Stimulated activated CD8-positive, alpha-beta memory T cell treated with anti-CD3 and anti-CD28 coated beads, Interleukin-4, amount 100 ng/mL, for 4 hours (primary cell): ENCODE measurements at places on chromosomes 3 and 15.

DNA sequence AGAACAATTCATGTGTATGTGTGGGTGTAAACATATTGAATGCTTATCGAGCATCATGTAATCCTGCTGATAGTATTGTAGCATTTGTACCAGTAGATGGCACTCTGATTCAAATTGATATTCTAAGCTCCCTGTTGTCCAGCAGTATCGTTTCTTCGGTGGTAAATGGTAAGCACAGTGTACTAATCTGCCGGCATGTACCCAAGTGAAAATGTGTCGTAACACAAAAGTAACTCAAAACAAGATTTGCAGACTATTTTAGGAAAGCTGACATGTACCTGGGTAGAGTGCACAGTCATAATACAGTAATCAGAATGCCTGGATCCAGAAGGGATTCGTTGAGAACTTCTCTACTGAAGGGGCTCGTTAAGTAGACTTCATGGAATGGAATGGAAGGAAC is 31.7 kb upstream of the MNS1 start:
- no peak for DNase-seq

DNA sequence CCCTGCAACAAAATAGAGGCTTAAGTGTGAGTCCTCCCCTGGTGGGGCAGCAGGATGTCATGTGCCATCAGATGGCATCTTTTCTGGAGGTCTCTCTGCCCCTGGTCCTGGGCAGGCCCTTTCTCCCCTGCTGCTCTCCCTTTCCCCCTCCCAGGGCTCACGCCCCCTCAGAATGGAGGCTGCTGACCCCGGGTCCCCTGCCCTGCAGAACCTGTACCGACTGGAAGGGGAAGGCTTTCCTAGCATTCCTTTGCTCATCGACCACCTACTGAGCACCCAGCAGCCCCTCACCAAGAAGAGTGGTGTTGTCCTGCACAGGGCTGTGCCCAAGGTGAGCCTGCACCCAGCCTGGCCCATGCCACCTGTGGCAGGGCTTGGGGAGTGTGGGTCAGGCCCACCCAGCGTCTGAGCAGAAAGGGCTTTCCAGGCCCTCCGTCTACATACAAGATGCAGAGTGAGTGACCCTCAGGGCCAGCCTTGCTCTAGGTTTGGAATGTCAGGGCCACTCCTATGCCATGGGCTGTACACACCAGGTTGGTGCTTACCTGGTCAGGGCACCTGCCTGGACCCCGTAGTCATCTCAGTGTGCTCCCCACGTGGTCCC is 7.1 kb downstream of the FES start:
- no peak for DNase-seq

GRCh38 chr3:190542846-190543245 is 29.0 kb downstream of the IL1RAP start:
- DNase-seq: no peak

DNA sequence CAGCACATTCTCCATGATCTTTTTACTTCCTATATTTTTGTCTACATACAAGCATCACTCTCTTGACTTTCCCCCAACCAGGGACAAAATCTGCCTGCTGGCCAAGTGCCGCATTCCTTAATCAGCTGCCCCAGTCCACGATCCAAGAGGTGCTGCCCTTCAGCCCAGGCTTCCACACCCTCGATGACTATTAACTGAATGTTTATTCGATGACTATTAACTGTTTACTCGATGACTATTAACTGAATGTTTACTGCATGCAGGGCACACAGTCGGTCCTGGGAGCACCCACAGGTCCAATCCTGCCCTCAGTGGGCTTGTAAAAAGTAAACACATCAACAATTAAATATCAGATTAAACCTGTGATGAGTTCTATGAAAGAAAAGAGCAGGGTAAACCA is 256.9 kb downstream of the ARRDC4 start:
- DNase-seq: no peak

GRCh38 chr3:10335871-10336622 is 15.1 kb upstream of the SEC13 start:
- DNase-seq: no peak

GRCh38 chr3:94709249-94709902 is 646.5 kb downstream of the NSUN3 start:
- no peak for DNase-seq

DNA sequence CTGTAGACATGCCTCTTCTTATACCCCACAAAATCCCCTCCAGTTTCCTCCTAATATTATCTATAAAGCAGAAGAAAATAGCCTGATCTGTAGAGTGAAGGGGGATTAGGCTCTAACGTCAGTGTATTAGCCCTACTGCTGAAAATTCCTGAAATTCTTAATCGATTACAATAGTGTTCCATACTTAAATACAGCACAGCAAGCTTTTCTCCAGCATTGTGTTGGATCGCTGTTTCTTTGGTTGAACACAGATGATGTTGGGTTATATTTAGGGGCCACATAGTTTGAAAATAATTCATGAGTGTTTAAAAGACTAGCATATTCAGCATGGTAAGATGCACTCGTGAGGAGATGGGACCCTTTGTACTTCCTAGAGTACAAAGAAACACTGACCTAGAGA is 52.5 kb downstream of the PIAS1 start:
- no peak for DNase-seq

DNA sequence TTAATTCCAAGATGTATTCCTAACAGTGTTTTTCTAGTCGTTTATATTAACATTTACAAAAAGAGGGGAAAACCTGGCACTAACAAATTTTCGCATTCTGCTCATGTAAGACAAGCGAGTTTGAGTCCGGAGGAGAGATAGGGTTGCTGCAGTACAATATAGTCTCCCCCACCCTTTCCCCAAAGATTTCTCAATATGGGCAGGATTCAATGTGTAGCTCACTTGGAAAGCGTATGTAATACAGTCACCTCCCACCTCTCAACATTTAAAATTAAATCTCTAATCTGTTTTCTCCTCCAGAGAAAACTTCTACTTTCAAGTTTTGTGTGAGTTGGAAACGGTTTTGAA is 57.9 kb downstream of the CMSS1 start:
- no peak for DNase-seq

DNA sequence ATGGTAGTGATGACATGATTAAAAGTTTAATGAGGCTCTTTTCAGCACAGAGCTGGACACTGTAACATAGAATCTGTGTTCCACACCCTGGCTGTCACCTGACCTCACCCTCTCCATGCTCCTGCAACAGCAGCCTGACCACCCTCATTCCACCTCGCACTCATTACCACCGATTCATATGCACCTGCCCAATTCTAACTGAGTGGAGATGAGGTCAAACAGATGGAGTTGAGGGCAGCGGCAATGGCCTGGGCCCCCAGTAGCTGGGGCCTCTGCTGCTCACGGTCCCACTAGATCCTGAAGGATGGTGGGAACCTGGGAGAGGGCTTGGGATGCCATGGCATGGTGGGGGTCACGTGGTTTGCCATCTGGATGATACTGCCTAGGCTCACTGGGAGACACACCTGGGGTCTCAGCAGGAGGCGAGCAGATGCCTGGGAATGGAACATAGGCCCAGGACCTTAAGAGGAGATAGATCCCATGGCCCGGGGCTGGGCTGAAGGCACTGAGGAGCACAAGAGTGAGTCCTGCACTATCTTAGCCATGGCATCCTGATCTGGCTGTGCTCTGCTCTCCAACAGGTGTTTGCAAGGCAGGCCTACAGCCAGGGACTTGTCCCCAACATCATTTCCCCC is 1.3 kb downstream of the SCN5A start:
- DNase-seq: no peak

DNA sequence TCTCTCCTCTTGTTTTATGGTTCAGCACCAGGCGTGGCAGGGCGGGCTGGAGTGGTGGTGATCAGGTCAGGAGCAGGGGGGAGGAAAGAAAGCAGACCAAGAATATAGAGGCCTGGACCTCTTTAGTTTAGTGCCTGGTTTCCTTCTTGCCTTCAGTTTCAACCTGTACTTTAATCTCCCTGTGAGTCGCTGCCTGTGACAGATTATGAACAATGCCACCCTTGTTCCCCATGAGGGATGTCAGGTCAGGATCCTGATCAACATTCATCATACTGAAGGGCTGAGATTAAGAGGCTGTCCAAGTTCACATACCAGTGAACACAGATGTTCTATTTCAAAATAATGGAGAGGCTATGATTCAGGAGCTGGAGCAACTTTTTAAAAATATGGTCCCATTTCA is 11.4 kb downstream of the ENTPD3 start:
- no peak for DNase-seq

DNA sequence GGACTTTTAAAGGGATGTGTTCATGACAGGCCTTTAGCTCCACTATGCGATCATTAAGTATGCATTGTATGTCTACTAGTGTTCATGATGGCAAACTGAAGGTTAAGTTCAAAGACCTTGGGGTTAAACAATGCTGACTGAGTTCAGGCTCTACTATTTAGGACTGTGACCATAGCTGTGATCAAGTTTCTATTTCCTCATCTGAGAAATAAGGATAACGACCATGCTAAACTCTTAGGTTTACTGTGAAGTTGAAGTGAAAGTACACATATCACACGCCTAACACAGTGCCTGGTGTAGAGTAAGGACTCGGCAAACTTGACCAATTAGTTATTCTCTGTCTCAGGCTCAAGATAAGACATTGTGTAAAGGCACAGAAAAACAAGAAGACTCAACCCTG is 243.2 kb downstream of the MBNL1 start:
- DNase-seq: no peak

- no peak for DNase-seq
Observed at GRCh38 chr3:4752201-4753072, 226.8 kb upstream of the BHLHE40 start.
